ENCODE measurements at places on chromosomes 12 and 14.

DNA sequence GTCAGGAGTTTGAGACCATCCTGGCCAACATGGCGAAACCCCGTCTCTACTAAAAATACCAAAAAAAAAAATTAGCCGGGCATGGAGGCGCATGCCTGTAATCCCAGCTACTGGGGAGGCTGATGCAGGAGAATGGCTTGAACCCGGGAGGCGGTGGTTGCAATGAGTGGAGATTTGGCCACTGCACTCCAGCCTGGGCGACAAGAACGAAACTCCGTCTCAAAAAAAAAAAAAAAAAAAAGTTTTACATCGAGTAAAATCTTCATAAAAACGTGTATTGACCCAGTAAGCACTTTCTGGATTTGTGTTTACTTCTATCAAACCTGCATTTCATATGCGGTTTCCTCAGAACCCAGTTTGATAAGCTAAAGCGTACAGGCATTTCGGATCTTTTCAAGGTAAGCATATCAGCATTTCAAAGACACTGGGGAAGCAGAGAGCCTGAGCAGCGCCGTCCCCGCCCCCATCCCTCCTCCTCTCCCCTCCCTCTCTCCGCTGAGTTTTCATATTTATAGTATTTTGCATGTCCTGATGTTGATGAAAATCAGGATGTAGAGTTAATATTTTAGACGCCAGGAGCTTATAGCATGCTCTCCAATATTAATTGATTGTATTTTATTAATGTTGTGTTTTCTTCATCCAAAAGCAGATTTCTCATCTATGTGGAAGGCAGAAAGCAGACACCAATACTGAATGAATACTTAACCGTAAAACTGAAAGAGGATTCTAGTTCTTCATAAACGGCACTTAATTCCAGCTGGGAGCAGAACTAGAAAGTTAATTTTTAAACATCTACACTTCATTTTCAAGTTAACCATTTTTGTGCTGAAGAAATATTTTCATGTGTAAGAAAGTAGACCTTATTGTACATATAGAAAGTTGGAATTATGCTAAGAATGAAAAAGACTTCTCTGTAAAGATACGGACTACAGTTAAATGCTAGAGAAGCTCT is 9.2 kb upstream of the HIP1R start:
- DNase-seq: peak; percentile 39

- peak; percentile 85 for DNase-seq
These were observed 67.4 kb downstream of the ACTN1 start for GRCh38 chr14:68911594-68912227.

GRCh38 chr12:51171884-51172514 is 936 bp downstream of the TFCP2 start:
- no peak for DNase-seq

DNA sequence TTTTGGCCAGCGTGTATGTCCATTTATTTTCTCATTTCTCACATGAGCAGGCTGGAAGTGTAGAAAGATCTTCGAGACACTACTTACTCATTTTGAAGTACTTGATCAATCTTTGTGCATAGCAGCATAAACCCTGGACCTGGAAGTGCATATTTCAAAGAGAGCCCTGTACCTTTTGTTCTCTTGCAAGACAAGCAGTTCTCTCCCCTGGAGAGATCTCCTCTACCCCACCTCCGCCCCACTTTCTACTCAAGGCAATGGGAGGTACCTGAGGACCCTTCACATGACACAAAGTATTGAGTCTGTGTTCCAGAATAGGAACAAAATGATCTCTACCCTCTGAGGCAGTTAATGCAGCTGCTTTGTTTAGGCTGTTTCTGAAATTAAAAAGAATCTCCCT is 27.4 kb upstream of the RASSF3 start:
- DNase-seq: no peak

DNA sequence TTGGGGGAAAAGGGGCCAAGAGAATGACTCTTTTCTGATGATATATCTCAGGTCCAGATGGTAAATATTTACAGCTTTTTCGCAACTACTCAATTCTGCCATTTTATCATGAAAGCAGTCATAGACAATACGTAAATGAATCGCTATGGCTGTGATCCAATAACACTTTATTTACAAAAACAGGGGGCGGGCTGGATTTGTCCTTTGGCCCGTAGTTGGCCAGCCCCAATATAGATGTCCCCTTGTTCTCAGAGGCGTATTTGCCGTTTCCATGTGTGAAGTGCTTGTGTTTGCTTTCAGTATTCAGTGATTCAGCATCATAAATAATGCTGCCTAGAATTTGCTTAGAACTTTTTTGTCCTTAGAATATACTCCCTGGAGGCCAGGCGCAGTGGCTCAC is 77.2 kb downstream of the CCDC92 start:
- no peak for DNase-seq

DNA sequence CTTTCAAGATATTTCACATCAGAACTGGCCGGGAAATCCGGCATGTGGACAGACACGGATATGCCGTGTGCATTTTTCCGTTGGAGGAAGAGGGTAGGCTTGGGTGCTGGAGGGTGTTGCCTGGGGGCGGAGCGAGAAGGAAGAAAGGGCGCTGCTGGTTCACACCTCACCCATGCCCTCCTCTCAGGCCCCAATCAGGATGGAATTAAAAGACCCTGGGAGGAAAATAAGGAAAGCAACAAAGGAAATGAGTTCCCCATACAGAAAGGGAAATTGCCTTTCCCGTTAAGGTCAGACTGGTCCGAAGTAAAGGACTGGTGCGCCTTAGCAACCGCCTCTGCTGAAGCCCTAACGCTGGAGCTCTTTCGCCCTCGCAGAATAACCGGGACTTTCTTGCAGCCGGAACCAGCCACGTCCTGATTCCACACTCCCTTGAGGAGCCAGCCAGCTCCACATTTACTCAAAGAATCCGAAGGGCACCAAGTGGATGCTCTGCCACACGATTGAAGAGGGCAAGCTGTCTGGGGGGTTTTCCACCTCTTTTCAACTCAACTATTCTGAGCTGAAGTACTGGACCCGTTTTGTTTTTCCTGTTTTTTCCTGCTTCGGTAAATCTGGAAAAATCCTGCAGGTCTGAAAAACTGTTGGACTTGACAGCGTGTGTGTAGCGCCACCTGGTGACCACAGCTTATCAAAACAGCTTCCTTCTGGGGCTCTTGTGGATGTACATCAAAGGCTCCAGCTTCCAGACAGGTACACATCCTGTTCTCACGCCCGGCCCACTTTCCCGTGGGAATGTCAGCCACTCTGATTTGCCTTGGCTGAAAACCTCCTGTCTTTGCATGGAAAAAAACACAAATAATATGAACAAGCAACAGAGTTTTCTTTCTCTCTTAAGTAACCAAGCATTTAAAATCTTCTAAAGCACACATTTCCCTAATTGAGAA is 37.6 kb upstream of the BCL2L14 start:
- peak; percentile 71 for DNase-seq

All from AG08396 (cell line).